CD4-positive, alpha-beta T cell (primary cell): ENCODE measurements at places on chromosomes 1 and 21.

- DNase-seq: no peak
Observed at GRCh38 chr1:66305927-66306326, 228.0 kb upstream of the SGIP1 start.

DNA sequence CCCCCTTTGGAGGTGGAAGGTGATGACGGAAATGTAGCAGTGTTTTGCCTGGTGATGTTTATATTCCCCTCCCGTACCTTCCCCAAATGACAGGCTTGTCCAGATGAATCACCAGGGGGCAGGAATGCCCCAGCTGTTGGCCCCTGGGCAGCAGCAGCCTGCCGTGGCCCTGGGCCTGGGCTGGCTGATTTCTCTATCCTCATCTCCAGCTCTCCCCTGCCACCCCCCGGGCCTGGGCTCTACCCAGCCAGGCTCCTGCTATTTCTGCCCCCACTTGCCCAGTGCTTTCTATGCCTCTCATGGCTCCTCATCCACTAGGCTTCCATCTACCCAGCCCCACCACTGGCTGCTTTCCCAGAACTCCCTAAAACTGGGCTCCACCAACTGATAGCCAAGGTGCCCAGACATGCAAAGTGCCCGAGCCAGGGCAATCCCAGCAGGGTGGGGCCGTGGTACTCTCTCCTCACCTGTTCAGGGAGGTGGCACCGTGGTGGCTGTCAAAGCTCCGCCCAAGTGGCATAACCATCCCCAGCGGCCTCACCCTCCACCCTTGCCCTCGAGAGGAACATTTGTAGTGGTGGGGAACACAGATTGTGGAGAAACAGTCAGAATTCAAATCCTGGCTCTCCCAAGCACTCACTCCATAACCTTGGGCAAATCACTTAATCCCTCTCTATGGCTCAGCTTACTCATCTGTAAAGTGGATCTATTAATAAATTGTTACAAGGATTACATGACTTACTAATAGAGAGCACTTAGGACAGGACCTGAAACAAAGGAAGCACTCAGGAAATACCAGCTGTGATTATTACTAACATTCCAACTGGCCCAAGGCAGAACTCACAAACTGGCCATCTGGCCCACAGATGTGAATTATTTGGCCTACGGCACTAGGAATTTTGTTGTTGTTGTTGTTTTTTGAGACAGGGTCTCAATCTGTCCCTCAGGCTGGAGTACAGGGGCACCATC, 12.8 kb upstream of the ECE1 start:
- DNase-seq: no peak

- no peak for DNase-seq
Observed at GRCh38 chr1:99441299-99442095, 177.2 kb downstream of the PLPPR4 start.

GRCh38 chr21:31470896-31471694, 127.0 kb upstream of the TIAM1 start:
- DNase-seq: no peak

DNA sequence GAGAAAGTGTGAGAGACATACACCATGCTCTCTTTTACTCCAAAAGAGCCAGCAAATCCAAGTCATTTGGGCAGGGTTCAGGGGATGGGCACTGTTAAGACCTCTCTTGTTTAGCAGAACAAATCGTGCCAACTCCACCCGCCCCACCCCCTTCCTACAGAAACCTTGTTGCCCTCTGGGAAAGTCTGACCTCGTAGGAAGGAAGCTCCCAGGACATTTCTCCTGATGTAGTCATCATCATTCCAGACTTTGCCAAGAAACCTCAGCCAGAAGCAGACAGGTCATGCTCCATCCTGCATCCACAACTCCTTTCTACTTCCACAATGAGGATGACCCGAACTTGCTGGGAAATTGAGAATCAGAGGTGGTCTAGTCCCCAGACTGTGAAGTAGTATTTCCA, 57.7 kb downstream of the UBE2T start:
- DNase-seq: no peak

- DNase-seq: no peak
Observed at GRCh38 chr1:56897150-56898004, 42.8 kb downstream of the C8A start.

GRCh38 chr1:246583448-246584185, 17.4 kb downstream of the CNST start:
- DNase-seq: no peak

- DNase-seq: no peak
Observed at GRCh38 chr1:102097451-102097850, 100.7 kb upstream of the OLFM3 start.

DNA sequence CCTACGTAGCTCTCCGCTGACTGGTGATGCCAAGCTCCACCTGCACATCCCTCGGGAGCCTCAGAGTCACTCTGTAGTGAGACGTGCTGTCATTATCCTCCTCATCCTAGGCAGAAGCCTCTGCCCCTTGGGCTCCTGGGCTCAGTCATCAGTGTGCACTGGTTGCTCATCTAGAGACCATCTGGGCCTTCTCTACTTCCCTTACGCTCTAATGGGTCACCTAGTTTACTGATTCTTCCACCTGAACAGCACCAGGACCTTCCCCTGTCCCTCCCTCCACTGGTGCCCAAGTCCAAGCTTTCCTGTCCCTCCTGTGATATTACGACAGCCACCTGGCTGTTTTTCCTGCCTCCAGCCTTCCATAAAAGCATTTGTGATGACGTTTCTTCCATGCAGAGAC, 136.1 kb upstream of the ERRFI1 start:
- DNase-seq: no peak
